ENCODE measurements at places on chromosomes 6 and 20. TPM values are rescaled to one million over a fixed set of nuclear protein-coding genes. Genes with fewer than 3 reads are reported as not detected.

- no peaks in the 10 kb centered on the region for H3K27me3 ChIP-seq
- peak; percentile 51 for DNase-seq
- H3K27ac ChIP-seq = no peak overlapping the region
- peaks cover 4% of the 10 kb centered on the region for H3K36me3 ChIP-seq
- H3K4me3 ChIP-seq = no peak overlapping the region
- peaks cover 3% of the 10 kb centered on the region for H3K4me1 ChIP-seq
Observed at GRCh38 chr6:44100088-44100550, 27.1 kb downstream of the MRPL14 start.

DNA sequence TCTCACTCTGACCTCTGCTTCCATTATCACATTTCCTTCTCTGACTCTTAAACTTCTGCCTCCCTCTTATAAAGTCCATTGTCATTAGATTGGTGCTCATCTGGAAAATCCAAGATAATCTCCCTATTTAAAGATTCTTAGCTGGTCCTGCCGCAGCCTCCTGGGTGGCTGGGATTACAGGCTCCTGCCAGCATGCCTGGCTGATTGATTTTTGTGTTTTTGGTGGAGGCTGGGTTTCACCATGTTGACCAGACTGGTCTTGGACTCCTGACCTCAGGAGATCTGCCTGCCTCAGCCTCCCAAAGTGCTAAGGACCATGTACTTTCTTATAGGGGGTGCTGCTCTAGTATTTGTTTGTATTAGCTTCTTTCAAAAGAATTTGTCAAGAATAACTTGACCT is 5.3 kb upstream of the RPF2 start:
- H3K36me3 ChIP-seq = no peaks in the 10 kb centered on the region
- no peaks in the 10 kb centered on the region for H3K27me3 ChIP-seq
- peaks cover 3% of the 10 kb centered on the region for H3K4me1 ChIP-seq
- no peak overlapping the region for H3K4me3 ChIP-seq
- H3K27ac ChIP-seq = no peak overlapping the region

- H3K4me3 ChIP-seq = no peak overlapping the region
- peaks cover 15% of the 10 kb centered on the region for H3K4me1 ChIP-seq
- no peaks in the 10 kb centered on the region for H3K36me3 ChIP-seq
Observed at GRCh38 chr6:1326535-1327121, 14.7 kb downstream of the FOXQ1 start.

- peaks cover 34% of the 10 kb centered on the region for H3K4me1 ChIP-seq
- H3K36me3 ChIP-seq = no peaks in the 10 kb centered on the region
Observed at GRCh38 chr6:167394339-167394738, 69.5 kb downstream of the TTLL2 start.

GRCh38 chr20:44204156-44204831 is 6.3 kb downstream of the OSER1 start:
- no peak overlapping the region for H3K27ac ChIP-seq
- H3K4me1 ChIP-seq = peaks cover 28% of the 10 kb centered on the region
- H3K36me3 ChIP-seq = peaks cover 26% of the 10 kb centered on the region
- no peak for DNase-seq
- H3K4me3 ChIP-seq = no peak overlapping the region
- H3K27me3 ChIP-seq = no peaks in the 10 kb centered on the region

- H3K36me3 ChIP-seq = no peaks in the 10 kb centered on the region
- no peaks in the 10 kb centered on the region for H3K27me3 ChIP-seq
- H3K4me1 ChIP-seq = no peaks in the 10 kb centered on the region
Observed at GRCh38 chr6:16446273-16446672, 207.9 kb downstream of the GMPR start.

- H3K27me3 ChIP-seq = no peaks in the 10 kb centered on the region
- DNase-seq = peak; percentile 16
- H3K4me1 ChIP-seq = peaks cover 6% of the 10 kb centered on the region
- no peak overlapping the region for H3K27ac ChIP-seq
- no peaks in the 10 kb centered on the region for H3K36me3 ChIP-seq
- H3K4me3 ChIP-seq = no peak overlapping the region
Observed at GRCh38 chr6:167576828-167577503, 249.7 kb upstream of the AFDN start.

GRCh38 chr6:40276141-40276540 is 311.0 kb downstream of the LRFN2 start:
- H3K27me3 ChIP-seq = no peaks in the 10 kb centered on the region
- no peak for DNase-seq
- no peaks in the 10 kb centered on the region for H3K36me3 ChIP-seq
- H3K4me1 ChIP-seq = no peaks in the 10 kb centered on the region
- no peak overlapping the region for H3K4me3 ChIP-seq

DNA sequence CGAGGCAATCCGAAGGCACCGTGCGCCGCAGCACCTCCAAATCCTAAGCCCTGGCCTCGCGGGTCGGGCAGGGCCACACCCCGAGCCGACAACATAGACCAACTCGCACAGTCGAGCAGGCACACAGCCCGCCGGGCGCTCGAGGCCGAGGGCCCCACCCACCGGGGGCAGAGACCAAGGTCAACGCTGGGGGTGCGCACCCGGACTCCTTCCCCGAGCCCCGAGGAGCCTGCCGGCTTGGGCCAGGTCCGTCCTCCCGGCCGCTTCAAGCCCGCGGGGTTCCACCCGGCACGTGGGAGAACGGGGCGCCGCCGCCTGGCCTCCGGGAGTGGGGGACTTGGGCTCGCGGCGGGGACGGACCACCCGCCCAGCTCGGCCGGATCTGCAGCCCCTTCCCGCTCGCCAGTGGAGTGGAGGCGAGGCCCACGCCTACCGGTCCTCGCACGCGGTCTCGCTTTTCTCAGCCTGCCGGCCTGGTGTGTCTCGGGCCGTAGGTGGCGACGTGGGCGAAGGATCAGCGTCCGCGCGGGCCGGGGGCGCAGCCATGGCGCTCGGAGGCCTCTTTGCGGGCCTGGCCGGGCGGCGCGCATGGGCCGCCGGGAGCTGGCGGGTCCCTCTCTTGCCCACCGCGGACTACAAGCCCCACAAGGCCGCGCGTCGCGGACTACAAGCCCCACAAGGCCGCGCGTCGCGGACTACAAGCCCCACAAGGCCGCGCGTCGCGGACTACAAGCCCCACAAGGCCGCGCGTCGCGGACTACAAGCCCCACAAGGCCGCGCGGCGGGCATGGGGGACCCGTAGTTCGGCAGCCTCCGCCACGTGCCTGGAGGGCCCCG is at the start of gene UCKL1:
TSS of gene UCKL1 (minus strand) at position 590 of the 837 bp plus-strand sequence. CDS start at position 546, 44 bp downstream.
- peaks cover 12% of the 10 kb centered on the region for H3K36me3 ChIP-seq
- H3K27me3 ChIP-seq = no peaks in the 10 kb centered on the region

- no peak for DNase-seq
- no peaks in the 10 kb centered on the region for H3K36me3 ChIP-seq
- H3K4me1 ChIP-seq = no peaks in the 10 kb centered on the region
- H3K27ac ChIP-seq = no peak overlapping the region
- no peak overlapping the region for H3K4me3 ChIP-seq
- no peaks in the 10 kb centered on the region for H3K27me3 ChIP-seq
Observed at GRCh38 chr6:129069006-129069405, 186.1 kb downstream of the LAMA2 start.

- H3K4me1 ChIP-seq = peaks cover 20% of the 10 kb centered on the region
- DNase-seq = no peak
- H3K4me3 ChIP-seq = no peak overlapping the region
- H3K27me3 ChIP-seq = no peaks in the 10 kb centered on the region
Observed at GRCh38 chr6:77463861-77464494, 687 bp upstream of the HTR1B start.

GRCh38 chr6:157715728-157716164 is 107.3 kb upstream of the SNX9 start:
- DNase-seq = no peak
- H3K36me3 ChIP-seq = no peaks in the 10 kb centered on the region
- no peak overlapping the region for H3K4me3 ChIP-seq
- H3K4me1 ChIP-seq = no peaks in the 10 kb centered on the region
- H3K27ac ChIP-seq = no peak overlapping the region

DNA sequence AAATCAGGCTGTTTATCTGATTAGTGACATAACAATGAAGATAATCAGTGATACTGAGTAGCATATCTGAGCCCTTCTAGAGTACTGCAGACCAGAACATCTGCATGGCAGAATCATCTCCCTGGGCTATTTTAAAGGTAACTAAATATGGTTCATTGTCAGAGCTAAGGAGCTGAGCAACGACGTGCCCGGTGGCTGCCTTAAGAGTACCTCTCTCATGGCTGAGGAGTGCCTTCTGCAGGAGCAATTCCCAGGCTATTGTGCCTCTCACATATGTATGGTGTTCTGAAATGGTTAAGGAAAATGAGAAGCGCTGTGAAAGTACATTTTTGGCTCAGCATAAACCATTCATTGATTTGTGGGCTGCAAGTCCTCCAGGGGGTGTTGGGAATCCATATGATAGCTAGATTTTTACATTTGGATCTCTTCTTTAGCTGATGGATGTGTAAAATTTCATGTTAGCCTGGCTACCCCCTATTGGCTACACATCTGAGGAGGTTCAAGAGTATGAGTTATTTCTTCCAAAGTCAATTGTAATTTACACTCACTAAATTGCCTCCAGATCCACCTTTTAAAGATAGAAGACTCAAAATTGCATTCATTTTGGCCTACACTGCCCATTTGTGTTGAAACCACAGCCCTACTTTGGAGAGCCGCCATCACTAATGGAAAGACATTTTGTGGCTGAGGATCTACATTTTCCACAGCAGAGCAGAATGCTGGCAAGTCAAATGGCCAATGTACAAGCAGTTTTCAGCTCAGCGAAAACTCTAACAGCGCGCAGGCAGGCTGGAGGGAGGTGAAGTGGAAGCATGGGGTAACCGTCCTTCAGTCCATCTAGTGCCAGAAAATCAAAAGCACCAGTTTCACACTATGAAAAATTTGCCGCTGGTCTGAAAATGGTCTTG is 198.0 kb downstream of the SIM1 start:
- H3K36me3 ChIP-seq = no peaks in the 10 kb centered on the region
- no peak overlapping the region for H3K27ac ChIP-seq
- H3K4me3 ChIP-seq = no peak overlapping the region
- H3K4me1 ChIP-seq = no peaks in the 10 kb centered on the region

- no peaks in the 10 kb centered on the region for H3K4me1 ChIP-seq
- H3K27ac ChIP-seq = no peak overlapping the region
- no peak overlapping the region for H3K4me3 ChIP-seq
- no peaks in the 10 kb centered on the region for H3K36me3 ChIP-seq
Observed at GRCh38 chr6:137093183-137094069, 48.7 kb upstream of the IL20RA start.

DNA sequence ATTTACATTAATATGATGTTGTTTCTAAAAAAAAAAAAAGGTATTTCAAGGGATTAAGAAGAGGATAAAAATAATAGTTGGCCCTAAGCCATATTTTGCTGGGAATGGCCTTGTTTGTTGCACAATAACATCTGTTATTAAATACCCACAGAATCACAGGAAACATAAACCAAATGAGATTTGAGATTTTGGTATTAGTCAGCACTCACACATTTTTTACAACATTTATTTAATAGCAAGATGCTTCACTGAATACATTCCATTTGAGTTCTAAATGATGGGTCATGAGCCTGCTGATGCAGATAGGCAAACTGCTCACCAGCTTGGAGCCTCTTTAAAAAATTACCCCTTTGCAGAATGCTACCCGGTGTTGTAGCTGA is 92.9 kb upstream of the ENPP5 start:
- no peak overlapping the region for H3K27ac ChIP-seq
- DNase-seq = no peak
- no peaks in the 10 kb centered on the region for H3K36me3 ChIP-seq
- H3K4me1 ChIP-seq = no peaks in the 10 kb centered on the region
- H3K27me3 ChIP-seq = no peaks in the 10 kb centered on the region
- H3K4me3 ChIP-seq = no peak overlapping the region

The SLC22A2 gene
- total RNA-seq = not detected

The WFDC6 gene
- not detected for total RNA-seq

The GLP1R gene
- total RNA-seq = not detected

The COX4I2 gene
- total RNA-seq = 0.59 TPM

The SLC4A11 gene
- total RNA-seq = 0.05 TPM

The SYTL3 gene
- total RNA-seq = 0.28 TPM

The NKAPL gene
- 0.59 TPM for total RNA-seq

The CDSN gene
- total RNA-seq = not detected

The RIPK1 gene
- 14.0 TPM for total RNA-seq

The SAMD10 gene
- total RNA-seq = 1.4 TPM

The MANEA gene
- total RNA-seq = 9.7 TPM

The SLC16A10 gene
- total RNA-seq = 11.0 TPM

The ASXL1 gene
- 31.2 TPM for total RNA-seq

All from liver (tissue), 10 donors.